ENCODE measurements at places on chromosomes 7 and 10. TPM values are rescaled to one million over a fixed set of nuclear protein-coding genes. Genes with fewer than 3 reads are reported as not detected.

Gene EBF3
- total RNA-seq, result not detected

DNA sequence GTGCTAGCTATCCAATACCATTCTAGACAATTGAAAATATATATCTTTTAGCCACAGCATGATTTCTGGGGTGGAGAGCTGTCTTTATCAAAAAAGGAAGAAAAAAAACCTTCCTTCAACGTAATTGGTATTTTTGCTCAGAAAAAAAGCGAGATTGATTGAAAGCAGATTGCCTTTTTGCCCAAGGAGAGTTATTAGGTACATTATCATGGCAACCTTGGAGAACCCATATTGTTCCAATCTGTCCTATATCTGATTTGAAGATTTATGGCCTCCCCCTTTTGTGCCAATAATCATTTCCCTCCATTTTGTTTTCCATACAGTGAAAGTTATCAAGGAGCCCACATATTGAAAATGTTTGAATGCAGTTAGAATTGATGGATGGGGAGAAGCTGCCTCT, 544.5 kb downstream of the KCNMA1 start:
- no peak for DNase-seq

GRCh38 chr7:109964780-109965179, 1126.1 kb upstream of the LRRN3 start:
- no peak for DNase-seq

GRCh38 chr7:139370943-139371313, 11.2 kb downstream of the LUC7L2 start:
- no peak for DNase-seq

- no peak for DNase-seq
Observed at GRCh38 chr10:23422003-23422411, 16.9 kb upstream of the OTUD1 start.

DNA sequence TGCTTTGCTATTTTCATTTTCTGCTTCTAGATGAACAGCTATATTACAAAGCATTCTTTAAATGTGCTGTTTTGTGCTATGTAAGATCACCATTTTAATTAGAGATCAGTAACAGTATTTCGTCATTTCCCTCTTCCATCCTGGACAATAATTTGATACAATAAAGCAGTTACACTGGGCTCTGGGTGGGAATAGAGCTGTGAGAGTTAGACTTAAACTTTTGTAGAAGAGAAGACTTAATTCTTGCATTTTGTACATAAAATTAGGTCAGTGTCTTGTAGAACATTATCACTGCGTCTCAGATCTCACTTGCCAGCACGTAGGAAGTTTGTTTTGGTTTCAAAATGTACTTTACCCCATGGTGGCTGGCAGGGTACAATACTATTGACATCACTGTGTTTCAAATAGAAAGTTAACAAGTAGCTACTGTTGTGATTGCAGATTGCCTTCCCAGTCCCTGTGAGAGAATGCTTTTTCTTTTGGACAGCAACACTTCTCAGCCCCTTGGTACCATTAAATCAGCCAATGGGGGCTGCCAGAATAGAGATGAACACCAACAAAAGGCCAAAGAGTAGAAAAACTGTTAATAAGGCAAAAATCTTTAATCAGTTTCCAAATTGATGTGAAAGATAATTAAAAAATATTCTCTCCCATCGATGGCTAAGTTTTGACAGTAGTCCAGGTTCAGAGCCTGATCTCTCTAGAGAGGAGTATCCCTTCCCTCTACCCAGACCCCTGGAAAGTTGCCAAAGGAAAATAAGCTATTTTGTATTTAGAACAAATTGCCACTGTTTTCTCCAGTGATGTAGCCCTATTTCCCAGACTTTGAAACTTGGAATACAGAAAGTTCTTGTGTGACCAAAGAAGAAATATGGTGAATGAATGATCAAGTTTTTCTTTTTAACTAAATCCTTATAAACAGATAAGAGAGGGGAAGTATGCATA, 35.1 kb downstream of the SMNDC1 start:
- no peak for DNase-seq

Gene NDUFA5
- total RNA-seq, result 35.9 TPM

DNA sequence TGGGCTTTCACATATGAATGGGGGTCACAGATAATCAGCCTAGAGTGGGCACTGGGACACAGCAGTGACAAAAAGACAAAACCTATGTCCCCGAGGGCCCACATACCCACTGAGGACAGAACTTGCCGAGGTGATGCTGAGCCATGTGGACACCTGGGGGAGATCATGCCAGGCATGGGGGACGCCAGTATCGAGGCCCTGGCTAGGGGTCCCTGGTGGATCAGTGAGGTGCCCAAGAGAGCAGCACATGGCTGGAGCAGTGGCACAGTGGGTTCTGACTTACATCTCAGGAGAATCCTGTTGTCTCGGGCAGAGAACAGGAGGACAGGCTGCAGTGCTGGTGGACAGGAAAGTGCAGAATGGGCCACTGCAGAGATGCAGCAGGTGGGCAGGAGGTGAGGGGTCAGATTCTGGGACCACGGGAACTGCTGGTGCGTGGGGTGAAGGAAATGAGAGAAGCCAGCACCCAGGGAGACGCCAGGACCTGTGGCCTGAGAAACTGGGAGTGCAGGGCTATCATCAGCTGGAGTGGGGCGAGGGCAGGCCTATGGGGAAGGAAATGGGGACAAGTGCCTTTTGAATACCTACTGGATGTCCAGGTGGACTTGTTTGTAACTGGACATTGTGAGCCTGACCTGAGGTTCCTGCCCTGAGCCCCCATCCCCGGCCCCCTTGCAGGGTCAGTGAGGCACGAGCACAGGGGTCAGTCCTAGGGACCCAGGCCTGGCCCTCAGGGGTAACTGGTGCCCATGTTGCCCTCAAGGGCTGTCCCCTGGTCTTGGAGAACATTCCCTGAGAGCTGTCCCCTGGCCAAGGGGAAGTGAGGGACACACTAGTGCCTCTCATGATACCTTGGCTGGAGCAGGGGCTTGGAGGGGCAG, 91.2 kb upstream of the RET start:
- DNase-seq, result peak; percentile 44

- no peak for DNase-seq
Observed at GRCh38 chr7:13179775-13180523, 492.5 kb downstream of the ARL4A start.

GRCh38 chr7:114298011-114298410, 116.6 kb upstream of the FOXP2 start:
- DNase-seq, result no peak
